ENCODE measurements at places on chromosomes 4 and X.

DNA sequence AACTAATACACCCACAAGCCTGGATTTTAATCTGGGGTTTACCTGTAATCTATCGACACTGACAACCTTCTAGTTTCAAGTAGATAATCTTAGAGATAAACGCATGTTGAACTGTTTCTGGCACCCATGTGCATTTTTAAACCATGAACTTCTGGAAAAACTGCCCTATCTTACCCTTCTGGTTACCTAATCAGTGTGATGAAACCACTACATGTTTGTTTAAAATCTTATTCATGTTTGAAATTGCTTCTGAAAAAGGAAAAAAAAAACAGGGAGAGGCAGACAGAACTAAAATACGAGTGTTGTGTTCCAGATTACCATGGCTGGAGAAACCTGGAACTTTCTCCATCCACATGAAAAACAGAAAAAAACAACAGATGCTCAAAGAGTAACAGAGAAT, 139.3 kb downstream of the MID1IP1 start:
- DNase-seq, result no peak

DNA sequence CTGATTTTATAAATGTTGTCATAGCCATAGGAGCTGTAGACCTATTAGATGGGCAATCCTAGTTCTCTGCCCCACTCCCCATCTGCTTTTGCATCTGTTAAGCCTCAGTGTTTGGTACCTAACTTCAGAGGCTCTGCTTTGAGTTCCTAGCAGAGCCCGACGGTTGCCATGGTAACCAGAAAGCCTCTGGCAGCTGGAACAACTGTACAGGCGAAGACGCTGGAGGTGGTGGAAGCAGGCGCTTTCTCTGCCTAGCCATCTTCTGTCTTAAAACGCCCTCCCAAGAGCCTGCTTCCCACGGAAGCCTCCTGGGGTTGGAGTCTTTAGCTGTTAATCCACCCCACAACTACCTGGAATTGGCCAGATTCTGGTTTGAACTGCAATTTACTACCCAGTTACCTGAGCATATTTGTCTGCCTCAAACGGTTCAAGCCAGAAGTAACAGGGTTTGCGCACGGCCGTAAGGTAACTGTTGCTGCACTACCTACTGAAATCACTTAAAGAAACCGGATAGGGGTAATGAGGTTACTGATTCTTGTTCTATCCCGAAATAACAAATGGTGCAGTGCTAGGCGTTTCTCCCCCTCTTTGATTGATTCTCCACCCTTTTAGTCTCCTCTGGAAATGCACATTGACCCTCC, 1.0 kb upstream of the GABRG1 start:
- DNase-seq, result no peak

DNA sequence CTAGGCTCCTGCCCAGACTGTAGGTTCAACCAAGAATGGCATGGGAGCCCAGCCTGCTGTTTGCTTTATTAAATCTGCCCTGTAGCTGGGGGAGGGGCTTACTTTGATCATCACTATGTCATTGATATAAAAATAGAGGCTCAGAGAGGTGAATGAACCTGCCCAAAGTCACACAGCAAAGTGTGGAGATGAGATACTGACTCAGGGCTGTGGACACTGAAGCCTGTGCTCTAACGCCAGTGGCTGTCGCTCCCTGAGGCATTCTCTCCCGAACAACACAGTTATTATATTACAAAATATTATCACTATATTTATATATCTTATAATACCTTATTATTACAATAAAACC, 3.5 kb downstream of the MSANTD1 start:
- no peak for DNase-seq

DNA sequence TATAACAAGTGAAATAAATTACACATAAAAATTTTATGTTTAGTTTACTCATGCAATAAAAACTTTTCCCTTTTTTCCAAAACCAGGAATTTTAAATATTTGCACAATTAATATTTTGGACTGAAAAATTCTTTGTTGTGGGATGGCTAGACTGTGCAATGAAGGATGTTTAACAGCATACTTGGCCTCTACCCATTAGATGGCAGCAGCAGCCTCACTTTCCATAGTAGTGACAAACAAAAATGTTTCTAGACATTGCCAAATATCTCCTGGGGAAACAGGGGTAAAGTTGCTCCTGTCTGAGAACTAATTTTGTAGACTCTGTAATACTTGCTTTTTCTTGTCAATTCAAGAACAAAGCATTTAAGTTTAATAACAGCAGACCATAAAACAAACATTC, 49.8 kb downstream of the SCLT1 start:
- DNase-seq, result no peak

DNA sequence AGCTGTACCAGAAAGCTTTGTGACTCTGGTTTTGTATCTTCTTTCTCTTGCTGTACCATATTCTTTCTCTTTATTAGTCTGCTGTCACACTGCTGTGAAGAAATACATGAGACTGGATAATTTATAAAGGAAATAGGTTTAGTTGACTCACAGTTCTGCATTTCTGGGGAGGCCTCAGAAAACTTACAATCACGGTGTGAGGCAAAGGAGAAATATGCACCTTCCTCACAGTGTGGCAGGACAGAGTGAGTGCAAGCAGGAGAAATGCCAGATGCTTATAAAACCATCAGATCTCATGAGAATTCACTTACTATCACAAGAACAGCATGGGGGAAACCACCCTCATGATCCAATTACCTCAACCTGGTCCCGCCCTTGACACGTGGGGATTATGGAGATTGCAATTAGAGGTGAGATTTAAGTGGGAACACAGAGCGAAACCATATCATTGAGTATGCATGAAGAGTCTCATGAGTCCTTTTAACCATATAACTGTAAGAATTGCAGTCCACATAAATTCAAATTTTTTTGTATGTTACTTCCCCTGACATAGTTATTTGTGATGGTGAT, 67.4 kb upstream of the INPP4B start:
- DNase-seq, result no peak

DNA sequence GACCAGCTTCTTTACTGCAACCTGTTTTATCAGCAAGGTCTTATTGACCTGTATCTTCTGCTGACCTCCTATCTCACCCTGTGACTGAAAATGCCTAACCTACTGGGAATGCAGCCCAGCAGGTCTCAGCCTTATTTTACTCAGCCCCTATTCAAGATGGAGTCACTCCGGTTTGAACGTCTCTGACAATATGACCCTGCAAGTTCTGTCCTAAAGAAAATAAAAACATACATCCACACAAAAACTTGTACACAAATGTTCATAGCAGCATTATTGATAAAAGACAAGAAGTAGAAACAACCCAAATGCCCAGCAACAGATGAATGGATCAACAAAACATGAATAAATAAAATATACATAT, 59.5 kb upstream of the FAM9C start:
- no peak for DNase-seq

DNA sequence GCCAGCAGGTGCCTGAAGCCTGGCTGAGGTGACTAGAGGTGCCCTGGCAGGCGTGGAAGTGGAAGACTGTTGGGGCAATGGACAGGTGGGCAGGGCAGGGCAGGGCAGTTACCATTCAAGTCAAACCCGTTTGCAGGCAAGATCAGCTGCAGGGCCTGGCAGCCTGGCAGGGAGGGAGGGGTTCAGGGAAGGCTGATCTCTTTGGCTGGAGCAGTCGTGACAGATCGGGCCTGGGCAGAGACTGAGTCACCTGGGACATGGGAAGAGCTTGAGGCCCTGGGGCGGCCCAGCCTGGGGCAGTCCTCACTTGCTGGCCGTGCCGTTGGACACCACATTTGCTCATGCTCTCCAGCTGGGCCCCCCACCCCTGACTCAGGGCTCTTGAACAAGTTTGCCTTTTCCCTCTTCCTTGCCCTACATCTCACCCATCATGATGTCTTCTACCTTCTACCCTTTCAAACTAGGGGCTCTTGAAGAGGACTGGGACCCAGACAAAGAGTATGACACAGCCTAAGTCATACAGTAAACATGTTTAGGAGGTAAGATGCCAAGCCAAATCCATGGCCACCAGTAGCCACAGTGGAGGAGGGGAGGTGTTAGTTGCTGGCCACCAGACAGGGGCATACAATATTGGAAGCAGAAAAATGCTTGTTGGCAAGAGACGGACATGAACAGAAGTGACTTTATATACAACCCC, 2.0 kb upstream of the ZNF185 start:
- no peak for DNase-seq
